Ascending aorta (tissue), 2 donors: ENCODE measurements at places on chromosomes 16 and 17. TPM values are rescaled to one million over a fixed set of nuclear protein-coding genes. Genes with fewer than 3 reads are reported as not detected.

CA7 gene
- total RNA-seq = not detected

DNA sequence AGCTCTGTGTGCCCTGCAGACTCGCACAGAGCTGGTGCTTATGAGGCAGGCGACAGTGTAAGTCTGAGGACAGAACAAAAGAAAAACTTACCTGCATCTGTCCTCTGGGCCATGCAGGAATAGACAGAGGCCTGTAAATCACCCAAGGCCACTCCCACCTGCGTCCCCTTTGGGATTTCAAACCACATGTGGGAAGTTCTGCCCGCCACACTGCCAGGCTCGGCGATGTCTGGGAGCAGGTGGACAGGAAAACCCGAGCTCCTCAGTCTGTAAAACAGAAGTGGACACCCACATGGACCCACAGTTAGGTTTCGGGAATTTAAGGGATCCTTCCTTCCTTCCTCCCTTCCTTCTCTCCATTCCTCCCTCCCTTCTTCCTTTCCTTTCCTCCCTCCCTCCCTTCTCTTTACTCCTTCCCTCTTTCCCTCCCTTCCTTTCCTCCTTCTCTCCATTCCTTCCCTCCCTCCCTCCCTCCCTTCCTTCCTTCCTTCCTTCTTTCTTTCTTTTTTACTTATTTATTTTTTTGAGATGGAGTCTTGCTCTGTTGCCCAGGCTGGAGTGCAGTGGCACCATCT lies 12.0 kb upstream of the TRPV1 start:
- peaks cover 87% of the 10 kb centered on the region for H3K36me3 ChIP-seq
- DNase-seq = no peak
- H3K4me3 ChIP-seq = no peak overlapping the region
- no peak overlapping the region for H3K27ac ChIP-seq
- H3K27me3 ChIP-seq = no peaks in the 10 kb centered on the region

DNA sequence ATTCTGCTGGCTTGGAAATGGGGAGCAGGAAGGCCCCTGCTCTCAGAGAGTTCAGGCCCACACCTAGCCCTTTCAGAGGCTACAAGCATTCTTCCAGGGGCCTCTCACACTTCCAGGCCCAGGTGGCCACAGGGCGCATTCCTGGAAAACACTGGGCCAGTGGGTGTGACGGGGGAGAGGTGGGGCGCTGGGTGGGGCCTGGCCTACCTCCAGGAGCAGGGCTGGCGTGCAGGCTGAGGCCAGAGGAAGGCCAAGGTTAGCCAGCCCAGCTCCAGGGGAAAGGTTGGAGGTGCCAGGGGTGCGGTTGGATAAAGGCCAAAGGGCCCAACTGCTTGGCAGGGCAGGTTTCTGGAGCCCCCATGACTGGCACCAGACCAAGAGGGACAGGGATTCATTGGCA lies 198.2 kb downstream of the MAF start:
- no peaks in the 10 kb centered on the region for H3K4me1 ChIP-seq
- DNase-seq = no peak
- H3K4me3 ChIP-seq = no peak overlapping the region

LONP2 gene
- total RNA-seq = 70.0 TPM

POLG2 gene
- 1.5 TPM for total RNA-seq

GRCh38 chr17:40859536-40859935 lies 7.5 kb downstream of the KRT12 start:
- H3K27me3 ChIP-seq = no peaks in the 10 kb centered on the region
- no peak for DNase-seq
- no peaks in the 10 kb centered on the region for H3K36me3 ChIP-seq
- H3K4me3 ChIP-seq = no peak overlapping the region
- H3K4me1 ChIP-seq = no peaks in the 10 kb centered on the region

MRM1 gene
- not detected for total RNA-seq

- H3K4me3 ChIP-seq = no peak within 1 kb of the TSS
- H3K27me3 ChIP-seq = peaks cover 17% of the 10 kb centered on the region
- no peak within 1 kb of the TSS for H3K27ac ChIP-seq
- H3K4me1 ChIP-seq = peaks cover 5% of the 10 kb centered on the region
- H3K36me3 ChIP-seq = no peaks in the 10 kb centered on the region
Observed at GRCh38 chr17:82317394-82318168, at the start of gene CD7. CD7 (minus strand) TSS chr17:82317608; CDS start chr17:82317495, 113 bp downstream.

DNA sequence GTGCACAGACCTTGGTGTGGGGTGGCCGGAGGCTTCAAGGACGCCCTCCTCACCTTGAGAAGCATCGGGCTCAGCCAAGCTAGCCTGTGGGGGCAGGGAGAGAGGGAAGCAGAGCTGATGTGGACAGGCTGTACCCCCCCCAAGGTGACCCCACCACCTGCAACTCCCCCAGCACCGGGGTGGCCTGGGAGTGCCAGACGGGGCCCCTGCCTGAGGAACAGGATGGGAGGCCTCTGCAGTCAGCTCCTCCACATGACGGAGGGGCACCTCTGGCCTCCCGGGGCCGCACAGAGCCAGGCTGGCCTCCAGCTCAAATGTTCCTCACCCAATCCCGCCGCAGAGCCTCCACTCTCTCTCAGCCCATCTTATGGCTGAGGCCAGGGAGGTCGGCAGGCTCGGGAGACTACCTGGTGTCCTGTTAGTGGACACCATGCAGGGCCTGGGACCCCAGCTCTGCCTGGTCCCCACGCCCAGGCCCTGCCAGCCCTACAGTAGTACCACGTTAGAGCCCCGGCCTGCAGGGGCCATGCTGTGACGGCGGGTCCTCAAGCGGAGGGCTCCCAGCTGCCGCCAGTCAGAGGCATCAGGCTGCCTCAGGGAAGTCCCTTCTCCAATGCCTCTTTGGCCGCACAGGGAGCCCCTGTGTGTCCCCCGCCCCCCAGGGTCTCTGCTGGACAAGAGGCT lies 19.4 kb upstream of the SLC38A10 start:
- H3K27ac ChIP-seq = no peak overlapping the region
- DNase-seq = no peak
- H3K36me3 ChIP-seq = no peaks in the 10 kb centered on the region
- H3K4me3 ChIP-seq = no peak overlapping the region
- H3K4me1 ChIP-seq = no peaks in the 10 kb centered on the region
